ENCODE measurements at places on chromosomes 6 and 20. TPM values are rescaled to one million over a fixed set of nuclear protein-coding genes. Genes with fewer than 3 reads are reported as not detected.

PRND gene
- polyA plus RNA-seq: not detected

GRCh38 chr6:163260111-163260895 is 154.2 kb upstream of the QKI start:
- no peak for DNase-seq

DNA sequence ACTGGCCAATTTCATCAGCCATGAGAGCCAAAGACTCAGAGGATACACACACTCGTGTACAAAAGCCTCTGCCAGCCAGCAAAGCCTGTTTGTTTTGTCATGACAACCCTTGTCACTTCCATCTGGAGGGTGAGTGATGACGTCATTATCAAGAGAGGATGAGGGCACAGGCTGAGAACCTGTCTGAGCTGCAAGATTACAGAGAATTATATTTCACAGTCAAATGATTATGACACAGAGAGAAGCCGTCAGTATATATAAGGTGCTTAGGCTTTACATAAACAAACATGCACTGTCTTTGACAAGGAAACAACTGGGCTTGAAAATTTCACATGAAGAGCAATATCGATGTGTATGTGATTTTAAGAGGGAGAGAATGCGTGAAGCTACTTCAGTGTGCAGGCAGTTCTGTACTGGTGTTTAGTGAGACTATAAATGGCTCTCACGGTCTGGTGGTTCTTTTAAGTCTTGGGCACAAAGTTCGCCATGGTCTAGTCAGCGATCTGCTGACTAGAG is 36.5 kb upstream of the BCLAF1 start:
- DNase-seq: no peak

DNA sequence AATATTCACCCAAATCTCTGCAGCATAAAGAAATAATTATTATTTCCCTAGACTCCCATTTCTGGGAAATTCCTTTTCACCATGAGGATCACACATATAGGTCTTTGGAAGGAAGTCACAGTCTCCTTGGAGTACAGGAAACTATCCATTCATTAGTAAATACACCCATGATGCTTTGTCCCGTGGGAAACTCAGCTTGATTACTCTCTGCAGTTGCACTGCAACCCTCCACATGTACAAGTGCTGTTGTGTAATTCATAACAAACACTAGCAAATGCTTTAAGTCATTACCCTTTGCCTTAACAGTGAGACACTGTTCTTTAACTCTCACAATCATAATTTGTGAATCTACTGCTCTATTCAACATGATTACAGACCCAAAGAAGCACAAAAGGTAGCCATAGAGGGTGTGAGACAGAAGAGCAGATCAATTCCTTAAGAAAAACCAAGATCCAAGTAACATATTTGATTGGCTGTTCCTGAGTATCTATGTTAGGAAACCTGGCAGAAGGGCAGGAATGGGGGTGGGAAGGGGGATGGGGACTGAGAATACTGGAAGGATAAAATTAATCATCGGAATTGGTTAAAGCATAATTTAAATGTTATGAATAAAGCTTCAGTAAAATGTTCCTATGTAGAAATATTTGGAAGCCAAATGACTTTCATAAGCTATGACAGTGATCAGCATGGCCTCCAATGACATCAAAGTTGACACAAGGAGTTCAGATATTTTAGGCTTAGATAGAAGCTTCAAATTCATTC is 268.0 kb downstream of the HACE1 start:
- DNase-seq: no peak

GRCh38 chr6:167760979-167761793 is 65.5 kb upstream of the AFDN start:
- DNase-seq: no peak

GRCh38 chr20:62201173-62202082 is 18.6 kb downstream of the MTG2 start:
- DNase-seq: no peak

DNA sequence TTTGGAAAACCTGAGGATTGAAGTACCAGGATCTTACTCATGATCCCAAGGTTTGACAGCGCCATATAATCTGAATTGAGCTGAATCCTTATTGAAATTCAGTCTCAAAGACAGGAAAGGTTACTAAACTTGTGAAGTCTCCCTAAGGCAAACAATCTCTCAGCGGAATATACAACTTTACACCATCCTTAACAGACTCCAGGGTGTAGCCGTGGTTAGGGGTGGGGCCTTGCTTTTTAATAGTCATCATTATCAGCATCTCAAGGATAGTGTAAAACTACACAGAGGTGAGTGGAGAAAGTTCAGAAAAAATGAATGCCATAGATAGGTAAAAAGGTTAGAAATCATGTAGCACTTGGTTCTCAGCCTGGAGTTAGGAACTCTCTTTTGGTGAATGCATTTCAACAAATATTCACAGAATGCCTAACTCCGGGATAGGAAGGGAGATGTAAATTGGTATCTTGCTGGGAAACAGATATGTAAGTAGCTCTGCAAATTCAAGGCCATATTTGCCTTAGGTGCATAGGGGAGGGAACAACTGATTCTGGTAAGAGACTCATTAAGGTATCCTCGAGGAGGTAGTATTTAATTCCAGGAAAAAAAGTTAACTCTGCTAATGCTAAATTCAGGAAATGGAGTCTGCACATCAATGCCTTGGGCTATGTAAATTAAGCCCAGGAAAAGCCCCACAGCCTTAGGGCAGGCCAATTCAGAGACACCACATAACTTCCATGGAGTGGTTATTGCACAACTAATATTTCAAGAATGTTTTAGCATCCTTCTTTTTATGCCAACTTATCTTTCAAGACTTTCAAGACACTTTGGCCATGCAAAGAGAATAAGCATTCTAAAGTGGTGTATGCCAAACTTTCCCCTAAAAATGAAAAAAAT is 61.6 kb downstream of the SNAP25 start:
- no peak for DNase-seq

POU5F1 gene
- polyA plus RNA-seq: 0.32 TPM

DNA sequence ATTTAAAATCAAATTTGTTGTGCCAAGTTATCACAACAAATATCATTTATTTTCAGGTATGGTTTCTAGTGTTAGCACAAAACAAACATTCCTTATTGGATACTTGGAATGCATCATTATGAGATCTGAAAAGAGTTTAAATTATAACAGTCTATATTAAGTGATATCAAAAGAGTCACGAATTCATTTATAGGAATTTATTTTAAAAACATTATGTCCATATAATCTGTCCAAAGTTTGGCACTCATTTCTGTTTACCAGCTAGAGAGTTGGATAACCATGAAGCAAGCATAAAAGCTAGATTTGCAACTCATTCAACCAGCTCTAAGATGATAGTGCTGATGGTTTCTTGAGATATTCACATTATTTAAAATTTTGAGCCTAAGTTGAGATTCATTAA is 453.2 kb downstream of the DOK5 start:
- DNase-seq: no peak

DNA sequence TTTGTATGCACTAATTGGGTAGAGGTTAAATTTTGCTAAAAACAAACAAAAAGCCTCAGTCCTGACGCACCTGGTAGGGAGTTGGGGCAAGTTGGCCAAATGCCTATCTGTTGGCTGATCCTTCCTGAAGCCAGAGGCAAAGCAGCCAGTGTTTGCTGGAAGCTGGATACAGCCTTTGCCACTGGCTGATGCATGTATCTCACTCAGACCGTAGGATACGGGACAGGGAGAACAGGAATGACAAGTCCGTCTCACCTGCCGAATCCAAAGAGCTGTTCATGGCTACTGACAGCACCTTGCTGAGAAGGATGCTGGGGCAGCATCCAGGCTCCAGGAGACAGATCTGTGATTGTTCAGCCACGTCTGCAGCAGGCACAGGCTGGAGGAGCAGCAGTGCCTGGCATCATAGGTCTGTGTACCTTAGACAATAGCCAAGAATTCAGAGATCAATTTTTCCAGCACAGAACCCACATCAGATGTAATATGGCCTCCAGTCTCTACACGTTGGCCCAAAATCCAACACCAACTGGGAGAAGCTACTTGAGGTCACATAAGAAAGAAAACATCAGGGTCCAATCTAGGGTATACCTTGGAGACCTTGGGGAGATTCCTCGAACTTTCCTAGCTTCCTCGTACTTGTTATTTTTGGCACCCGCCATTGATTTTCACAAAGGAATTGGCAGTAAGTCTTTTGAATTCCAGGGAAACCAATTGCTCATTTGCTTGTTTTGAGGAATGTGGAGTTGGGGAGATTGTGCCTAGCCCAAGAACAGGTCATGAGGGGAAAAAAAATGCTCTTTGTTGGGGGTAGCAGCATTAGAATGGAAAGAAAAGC is 108.5 kb upstream of the ARMC2 start:
- DNase-seq: no peak

- DNase-seq: no peak
Observed at GRCh38 chr6:121666814-121667213, 231.4 kb downstream of the GJA1 start.

DNA sequence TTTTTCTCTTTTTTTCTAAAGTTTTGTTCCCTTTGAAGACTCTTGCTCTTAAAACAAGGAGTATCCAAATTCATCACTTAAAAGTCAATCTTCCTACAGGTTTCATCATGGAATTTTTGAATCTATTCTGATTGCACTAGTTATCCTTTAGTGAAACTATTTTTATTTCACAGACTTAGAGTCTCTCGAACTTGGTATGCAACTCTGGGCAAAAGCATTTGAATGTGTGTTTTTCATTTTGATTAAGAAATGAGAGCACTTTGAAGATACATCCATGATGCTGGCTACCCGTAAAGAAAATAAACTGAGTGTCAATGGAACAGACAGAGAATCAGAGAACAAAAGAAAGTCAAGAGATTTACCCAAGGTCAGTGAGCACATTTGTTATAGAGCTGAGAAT is 586.5 kb downstream of the EPM2A start:
- no peak for DNase-seq

- DNase-seq: no peak
Observed at GRCh38 chr6:143141442-143141841, 80.8 kb downstream of the AIG1 start.

- no peak for DNase-seq
Observed at GRCh38 chr6:141677598-141678211, 455.0 kb upstream of the GJE1 start.

RAET1L gene
- not detected for polyA plus RNA-seq

GRCh38 chr6:31884528-31885035 is 5.8 kb upstream of the SLC44A4 start:
- DNase-seq: no peak

PXDC1 gene
- 68.8 TPM for polyA plus RNA-seq

- DNase-seq: no peak
Observed at GRCh38 chr6:34484899-34485298, 19.0 kb downstream of the PACSIN1 start.

WFDC12 gene
- not detected for polyA plus RNA-seq

GRCh38 chr6:451336-451735 is 59.8 kb downstream of the IRF4 start:
- DNase-seq: no peak

DNA sequence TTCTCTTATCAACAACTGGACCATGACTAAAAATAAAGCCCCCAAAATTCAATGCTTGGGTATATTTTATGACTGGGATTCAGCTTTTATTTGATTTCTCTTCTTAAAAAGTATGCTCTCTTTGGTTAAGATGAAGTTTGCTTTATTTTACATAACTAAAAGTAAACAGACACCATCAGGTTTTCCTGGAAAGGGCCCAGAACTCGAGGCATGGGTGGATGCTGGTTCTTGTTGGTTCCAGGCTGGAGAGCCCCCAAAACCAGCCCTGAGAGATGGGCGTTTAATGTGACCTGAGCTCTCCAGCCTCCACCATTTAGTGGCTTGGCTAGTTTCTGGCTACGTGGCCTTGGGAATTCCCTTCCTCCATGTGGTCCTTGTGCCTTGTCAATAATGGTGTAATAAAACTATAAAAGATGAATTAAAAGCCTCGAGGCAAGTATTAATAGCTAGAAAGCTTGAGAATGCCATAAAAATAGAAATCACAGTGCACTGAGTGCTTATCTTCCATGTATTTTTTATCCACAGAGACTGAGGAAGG is 34.1 kb downstream of the BANF2 start:
- DNase-seq: no peak

DNA sequence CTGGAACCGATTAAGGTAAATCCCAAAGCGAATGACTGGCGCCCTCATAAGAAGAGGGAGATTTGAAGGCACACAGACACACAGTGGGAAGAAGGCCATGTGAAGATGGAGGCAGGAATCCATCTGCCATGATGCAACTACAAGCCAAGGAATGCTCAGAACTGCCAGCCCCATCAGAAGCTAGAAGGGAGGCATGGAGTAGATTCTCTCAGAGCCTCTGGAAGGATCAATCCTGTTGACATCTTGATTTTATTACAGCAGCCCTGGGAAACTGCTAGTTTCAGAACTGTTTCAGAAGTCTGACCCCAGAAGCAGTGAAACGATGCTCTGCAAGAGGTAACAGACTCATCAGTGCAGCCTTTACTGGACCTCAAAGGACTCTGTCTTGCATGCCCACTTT is 103.5 kb upstream of the GPR6 start:
- no peak for DNase-seq

STX16 gene
- polyA plus RNA-seq: 14.7 TPM

DNA sequence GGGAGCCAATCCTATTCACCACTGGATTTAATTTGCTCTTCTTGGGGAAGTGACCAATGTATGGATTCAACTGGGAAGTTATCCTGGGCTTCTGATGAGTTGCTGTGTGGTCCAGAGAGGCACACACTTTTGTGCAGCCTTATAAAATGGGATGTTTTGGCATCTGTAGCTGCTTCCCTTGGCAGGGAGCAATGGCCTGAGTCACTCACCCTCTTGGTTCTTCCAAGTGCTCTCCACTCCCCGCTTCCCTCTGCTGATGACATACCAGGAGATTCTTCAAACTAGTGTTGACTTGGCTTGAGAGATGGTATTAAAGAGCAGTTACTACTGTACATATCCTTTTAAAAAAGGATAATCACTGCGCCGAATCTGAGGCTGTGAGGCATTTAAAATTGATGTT is 105.8 kb downstream of the JARID2 start:
- DNase-seq: no peak

GRCh38 chr6:34912715-34913464 is 23.8 kb downstream of the ANKS1A start:
- no peak for DNase-seq

- no peak for DNase-seq
Observed at GRCh38 chr20:54434196-54434595, 41.2 kb upstream of the DOK5 start.

NOTCH4 gene
- polyA plus RNA-seq: 7.3 TPM

DNA sequence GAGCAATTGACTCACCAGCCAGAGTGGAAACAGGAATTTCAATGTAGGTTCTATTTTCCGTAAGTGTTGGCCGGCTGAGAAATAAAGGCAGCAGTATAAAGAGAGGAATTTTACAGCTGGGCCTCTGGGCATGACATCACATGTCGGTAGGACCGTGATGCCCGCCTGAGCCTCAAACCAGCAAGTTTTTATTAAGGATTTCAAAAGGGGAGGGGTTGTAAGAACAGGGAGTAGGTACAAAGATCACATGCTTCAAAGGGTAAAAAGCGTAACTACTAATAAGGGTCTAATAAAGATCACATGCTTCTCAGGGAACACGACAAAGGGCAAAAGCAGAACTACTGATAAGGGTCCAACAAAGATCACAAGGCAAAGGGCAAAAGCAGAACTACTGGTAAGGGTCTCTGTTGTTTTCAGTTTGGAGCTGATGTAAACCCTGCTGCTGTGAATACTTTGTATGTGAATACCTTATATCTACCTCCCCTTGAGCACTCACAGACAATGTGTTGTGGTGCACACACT is 9.0 kb upstream of the TULP4 start:
- DNase-seq: no peak

DNA sequence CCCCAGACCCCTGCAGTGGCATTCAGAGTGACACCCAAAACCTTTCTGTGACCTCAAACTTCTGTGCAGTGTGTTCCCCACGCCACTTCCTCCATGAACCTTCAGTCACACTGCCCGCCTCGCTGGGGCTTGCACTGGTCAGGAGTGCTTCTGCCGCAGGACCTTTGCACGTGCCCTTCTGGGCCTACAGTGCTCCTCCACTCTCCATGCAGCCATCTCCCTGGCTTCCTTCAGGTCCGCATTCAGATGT is 27.1 kb downstream of the SYNJ2 start:
- no peak for DNase-seq

Measured in liver (tissue), 10 donors.